ENCODE measurements at places on chromosomes 4 and X.

DNA sequence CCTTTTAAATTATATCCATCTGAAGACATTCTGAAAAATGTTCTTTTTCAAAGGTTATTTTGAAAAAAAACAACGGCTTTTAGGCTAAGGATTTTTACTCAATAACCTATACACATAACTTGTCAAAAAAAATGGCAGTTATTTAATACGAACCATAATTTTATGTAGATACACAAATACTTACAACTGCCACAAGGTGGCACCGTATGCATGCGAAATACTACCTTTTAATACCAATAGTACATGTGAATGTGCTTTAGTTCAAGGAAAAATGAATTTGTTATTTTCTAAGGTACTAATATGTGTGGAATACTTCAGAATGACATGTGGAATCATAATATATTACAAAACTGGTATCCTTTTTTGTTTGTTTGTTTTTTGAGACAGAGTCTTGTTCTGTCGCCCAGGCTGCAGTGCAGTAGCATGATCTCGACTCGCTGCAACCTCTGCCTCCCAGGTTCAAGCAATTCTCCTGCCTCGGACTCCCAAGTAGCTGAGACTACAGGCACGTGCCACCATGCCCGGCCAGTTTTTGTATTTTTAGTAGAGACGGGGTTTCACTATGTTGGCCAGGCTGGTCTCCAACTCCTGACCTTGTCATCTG is 4.6 kb upstream of the MAD2L1 start:
- peak; percentile 84 for DNase-seq

GRCh38 chr4:15665753-15666365 is 10.7 kb upstream of the FBXL5 start:
- no peak for DNase-seq

DNA sequence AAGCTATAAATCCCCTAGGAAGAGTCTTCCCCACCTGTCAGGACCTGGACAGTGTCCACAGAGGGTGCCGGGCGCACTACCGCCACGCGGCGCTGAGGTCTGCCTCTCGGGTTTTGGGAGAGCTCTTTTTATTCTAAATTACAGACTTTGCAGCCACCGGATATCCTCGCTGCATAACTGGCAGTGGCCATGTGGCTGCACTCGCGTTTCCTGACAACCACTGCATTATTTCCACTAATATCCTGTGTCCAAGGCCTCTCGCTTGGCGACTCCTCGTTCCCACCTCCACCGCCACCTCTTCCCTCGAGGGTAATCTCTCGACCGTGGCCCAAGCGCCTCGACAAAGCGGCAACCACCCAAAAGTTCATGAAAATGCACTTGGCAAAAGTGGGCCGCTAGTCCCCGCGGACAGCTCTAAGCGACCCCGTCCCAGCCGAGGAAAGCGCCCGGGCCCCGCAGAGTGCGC is 512 bp upstream of the TMEM131L start:
- DNase-seq: peak; percentile 72

DNA sequence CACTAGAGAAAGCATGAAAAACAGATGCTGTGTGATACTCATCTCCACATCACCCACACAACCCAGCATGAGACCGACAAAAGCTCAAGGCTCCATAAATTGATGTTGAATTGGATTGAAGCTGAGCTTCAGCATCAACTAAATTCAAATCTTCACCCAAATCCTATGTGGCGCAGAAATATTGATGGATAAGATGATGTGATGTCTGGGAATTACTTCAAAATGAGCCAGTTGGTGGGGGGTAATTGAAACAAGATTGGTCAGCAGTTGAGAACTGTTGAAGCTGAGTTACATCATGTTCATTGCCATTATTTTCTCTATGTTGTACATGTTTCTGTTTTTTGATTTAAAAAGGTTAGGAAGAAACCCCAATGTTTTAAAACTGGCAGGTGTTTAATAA is 166.5 kb upstream of the STS start:
- DNase-seq: no peak

- no peak for DNase-seq
Observed at GRCh38 chr4:7938266-7938608, 1.4 kb downstream of the AFAP1 start.

DNA sequence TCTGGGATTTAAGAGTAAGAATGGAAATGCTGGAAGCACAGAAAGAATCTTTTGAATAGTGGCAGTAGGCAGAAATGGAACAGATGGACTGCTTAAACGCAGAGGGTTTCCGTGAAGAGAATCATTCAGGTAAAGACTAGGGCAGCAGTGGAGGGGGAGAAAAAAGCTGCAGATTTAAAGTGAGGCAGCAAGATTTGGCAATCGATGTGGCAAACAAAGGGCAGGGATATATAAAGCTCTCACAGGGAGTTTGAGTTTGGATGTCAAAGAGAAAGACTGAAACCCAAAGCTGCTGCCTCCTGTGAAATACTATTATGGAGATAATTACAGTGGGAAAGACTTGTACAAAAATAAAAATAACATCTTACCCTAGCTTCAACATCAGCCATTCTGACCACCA is 384.0 kb downstream of the CENPC start:
- DNase-seq: no peak

- DNase-seq: peak; percentile 2
Observed at GRCh38 chrX:63186137-63186536, 165.0 kb downstream of the SPIN4 start.

DNA sequence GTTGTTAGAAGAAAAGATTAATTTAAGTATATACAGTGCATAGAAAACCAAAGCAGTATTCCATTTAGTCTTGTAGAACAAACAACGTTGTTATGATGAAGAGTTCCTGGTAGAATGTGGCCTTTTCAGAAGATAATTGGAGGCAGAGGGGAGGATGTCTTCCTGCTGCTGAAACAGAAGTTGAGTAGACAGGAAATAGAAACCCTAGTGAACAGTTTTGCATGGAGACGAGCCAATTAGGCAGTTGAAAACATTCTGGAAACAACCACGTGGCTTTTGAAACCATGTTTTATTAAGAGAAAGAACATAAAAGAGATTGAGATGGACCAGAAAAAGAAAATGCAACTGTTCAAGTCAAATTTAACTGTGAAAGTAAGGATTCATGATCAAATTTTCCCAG is 325.2 kb downstream of the CAMK2D start:
- DNase-seq: no peak

DNA sequence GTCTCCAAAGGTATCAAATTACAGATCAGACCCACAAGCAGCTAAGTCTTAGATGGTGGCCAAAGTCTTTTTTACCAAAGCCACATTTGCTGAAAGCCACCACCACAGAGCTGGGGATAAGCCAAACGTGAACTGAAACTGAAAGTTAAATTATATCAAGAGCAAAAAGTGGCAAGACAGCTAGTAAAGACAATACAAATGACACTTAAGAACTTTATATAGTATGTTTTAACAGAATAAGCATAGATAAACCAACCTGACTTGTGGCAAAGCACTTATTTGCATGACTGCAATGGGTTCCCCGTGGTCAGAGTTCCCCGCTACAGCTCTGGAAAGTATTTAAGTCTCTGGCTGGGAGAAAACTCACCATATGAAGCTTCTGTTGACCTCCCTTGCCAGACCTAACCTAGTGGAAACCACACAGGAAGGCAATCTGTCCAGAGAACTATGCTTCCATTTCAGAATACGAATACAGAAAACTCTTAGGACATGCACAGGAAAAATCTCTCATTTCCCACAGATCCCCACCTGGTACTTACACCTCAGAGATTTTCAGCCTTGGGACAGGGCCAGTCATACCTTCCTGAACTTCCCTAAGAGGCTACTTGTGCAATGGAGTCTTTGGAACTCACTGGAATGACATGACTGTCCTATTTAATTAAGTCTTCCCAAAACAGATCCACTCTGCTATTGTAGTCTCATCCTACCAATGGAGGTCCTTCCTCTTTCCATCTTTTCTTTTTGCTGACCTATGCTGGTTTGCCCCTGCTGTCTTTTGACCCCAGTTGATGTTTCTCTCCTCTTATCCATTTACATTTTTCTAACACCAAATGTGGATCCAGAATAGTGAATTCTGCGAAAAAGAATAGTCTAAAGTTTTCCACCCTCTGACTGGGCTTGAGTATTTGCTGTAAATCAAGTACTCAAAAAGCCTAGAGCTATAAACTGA is 225.1 kb downstream of the NR3C2 start:
- DNase-seq: peak; percentile 12

- DNase-seq: no peak
Observed at GRCh38 chrX:40282946-40283660, 185.3 kb upstream of the BCOR start.

- DNase-seq: no peak
Observed at GRCh38 chrX:97556359-97556758, 672.7 kb downstream of the RPA4 start.

- DNase-seq: no peak
Observed at GRCh38 chr4:172141025-172141424, 327.8 kb downstream of the GALNTL6 start.

DNA sequence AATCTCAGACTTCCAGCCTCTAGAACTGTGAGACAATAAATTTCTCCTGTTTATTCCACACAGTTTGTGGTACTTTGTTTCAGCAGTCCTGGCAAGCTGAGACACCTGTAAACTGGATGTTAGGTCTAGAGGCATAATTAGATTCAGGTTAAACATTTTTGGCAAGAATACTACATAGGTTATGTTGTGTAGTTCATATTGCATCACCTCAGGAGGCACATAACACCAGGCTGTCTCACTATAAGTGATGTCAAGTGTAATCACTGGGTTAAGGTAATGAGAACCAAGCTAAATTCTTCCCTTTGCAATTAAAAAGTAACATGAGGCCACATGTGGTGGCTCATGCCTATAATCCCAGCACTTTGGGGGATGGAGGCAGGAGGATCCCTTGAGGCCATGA is 214.2 kb downstream of the ZNF674 start:
- DNase-seq: no peak

- DNase-seq: no peak
Observed at GRCh38 chrX:15860921-15861320, 6.3 kb upstream of the AP1S2 start.

DNA sequence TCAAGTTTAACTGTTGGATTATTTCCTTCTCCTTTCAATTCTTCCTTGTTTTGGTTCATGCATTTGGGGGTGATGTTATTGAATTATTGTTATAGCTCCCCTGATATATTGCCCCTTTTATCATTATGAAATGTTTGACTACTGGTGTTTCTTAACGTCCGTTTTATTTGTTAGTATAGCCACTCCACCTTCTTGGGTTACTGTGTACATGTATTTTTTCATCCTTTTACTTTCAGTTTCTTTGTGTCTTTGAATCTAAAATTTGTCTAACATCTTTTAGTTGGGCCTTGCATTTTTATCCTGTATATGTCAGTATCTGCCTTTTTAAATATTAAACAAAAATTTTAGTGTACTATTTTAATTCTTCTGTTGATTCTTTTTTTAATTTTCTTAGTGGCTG is 88.7 kb downstream of the TNIP2 start:
- no peak for DNase-seq

DNA sequence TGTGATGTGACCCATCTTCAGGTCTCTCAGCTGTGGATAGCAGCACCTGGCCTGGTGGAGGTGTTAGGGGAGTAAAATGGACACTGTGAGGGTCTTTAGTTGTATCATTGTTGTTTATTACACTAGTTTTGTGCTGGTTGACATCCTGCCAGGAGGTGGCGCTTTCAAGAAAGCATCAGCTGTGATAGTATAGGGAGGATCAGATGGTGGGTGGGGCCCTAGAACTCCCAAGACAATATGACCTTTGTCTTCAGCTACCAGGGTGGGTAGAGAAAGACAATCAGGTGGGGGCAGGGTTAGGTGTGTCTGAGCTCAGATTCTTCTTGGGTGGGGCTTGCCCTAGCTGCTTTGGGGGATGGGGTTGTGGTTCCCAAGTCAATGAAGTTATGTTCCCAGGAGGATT is 162.8 kb downstream of the PPP1R2C start:
- peak; percentile 37 for DNase-seq

DNA sequence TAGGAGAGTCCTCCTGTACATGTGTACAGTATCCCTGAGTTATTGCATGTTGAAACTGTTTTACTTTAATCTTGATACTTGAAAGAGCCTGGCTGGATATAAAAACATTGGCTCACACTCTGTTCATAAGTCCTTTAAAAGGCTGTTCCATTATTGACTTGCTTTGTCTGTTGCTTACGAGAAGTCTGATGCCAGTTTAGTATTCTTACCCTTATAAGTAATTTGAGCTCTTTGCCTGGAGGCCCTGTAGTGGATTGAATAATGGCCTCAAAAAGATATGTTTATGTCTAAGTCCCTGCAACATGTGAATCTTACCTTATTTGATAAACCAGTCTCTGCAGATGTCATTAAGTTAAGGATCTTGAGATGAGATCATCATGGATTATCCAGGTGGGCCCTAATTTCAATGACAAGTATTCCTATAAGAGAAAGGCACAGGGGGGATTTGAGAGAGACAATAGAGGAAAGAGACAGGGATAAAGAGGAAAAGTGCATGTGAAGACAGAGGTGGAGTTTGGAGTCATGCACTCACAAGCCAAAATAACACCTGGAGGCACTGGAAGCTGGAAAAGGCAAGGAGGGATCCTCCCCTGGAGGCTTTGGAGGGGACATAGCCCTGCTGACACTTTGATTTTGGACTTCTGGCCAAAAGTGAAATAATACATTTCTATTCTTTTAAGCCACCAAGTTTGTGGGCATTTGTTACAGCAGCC is 98.1 kb downstream of the IRF2 start:
- no peak for DNase-seq

DNA sequence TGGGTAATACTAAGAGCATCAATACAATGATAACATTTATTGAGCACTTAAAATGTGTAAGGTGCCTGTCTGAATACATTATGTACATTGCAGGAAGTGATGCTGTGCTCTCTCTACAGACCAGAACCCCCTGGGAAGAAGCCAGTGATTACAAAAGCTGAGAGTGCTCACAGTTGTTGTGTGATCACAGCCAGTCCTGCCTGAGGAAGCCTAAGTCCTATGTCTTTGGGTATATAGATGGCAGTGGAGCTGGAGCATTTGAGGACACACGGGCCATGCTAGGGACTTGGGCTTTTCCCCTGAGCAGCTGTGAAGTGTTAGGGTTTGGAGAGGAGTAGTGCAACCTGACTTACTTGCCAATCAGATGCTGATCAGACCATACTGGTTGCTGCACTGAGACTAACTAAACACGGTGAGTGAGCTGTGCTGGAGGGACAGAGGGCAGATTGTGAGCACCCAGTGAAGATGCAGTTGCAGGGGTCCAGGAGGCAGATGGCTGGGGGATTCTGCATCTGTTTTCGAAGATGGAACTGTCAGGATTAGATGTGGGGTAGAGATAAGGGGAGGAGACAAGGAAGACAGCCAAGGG is 60.8 kb upstream of the TBC1D14 start:
- no peak for DNase-seq

- peak; percentile 66 for DNase-seq
Observed at GRCh38 chrX:41733939-41734338, 10.0 kb downstream of the GPR82 start.

Data from NAMALWA (cell line).